ENCODE measurements at places on chromosomes 2 and 18.

DNA sequence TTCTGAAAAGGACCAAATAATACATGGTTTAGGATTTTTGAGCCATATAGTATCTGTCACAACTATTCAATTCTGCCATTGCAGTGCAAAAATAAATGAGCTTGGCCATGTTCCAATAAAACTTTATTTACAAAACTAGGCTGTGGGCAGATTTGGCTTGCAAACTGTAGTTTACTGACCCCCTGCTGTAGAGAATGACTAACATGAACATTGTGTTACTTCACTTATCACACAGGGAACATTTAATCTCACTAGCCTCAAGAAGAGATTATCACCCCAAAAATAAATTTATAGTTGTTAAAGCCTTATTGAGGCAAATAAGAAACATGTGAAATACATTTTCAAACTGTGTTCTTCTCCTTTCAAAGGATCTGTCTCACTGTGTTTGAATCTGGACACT is 766.2 kb downstream of the MBD2 start:
- no peak for DNase-seq

DNA sequence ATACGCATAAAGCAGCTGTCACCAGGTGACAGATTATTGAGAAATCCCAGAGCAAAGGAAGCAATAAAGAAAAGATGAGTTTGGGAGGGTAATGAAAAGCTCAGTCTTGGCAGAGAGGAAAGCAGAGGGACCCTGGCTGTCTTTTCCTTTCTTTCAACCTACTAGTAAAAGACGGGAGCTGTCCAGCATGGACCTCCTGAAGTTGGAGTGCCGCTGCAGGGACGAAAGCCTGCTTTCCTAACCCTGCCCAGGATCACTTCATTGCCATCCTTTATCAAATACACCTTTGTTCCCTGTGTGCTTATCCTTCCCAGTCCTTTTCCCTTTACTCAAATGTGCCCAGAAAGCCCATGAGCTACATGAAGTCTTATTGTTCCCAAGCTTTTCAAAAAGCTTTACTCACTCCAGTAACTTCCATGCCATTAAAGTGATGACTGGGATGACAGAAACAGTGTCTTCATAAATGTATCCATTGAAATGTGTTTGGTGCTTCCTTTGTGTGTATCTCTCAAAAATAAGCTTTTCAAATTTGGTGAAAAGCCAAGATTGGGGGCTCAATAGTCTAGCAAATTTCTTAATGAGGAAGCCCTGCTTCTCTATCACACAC is 3.7 kb upstream of the SPR start:
- DNase-seq: peak; percentile 34

GRCh38 chr2:120704696-120705095 is 31.0 kb upstream of the GLI2 start:
- no peak for DNase-seq

DNA sequence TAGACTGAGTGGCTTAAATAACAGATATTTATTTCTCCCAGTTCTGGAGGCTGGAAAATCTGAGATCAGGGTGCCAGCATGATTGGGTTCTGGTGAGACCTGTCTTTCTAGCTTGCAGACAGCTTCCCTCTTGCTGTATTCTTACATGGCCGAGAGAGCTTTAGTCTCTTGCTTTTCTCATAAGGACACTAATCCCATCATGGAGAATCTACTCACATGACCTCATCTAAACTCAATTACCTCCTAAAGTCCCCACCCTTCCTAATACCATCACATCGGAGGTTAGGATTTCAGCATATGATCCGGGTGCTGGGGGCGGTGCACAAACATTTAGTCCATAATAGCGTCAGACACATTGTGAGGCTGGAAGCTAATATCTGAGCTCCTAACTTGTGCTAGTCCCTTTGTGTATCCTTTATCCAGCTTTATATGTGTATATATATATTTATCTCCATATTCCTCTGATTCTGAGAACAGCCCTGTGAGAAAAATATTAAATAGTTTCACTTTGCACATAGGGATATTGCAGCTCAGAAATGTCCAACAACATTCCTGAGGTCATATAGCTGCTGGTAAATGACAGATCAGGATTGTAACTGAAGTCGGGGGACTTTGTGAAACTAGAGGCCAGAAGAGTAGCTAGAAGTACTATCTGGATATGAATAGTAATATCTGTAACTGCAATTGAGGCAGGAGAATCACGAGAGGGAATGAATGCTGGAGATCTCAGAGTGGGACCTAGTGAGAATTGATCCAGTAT is 28.9 kb downstream of the MARCHF4 start:
- no peak for DNase-seq

GRCh38 chr2:102268510-102269199 is 42.7 kb upstream of the IL1RL1 start:
- DNase-seq: no peak
